ENCODE measurements at places on chromosomes 13 and 19. TPM values are rescaled to one million over a fixed set of nuclear protein-coding genes. Genes with fewer than 3 reads are reported as not detected.

DNA sequence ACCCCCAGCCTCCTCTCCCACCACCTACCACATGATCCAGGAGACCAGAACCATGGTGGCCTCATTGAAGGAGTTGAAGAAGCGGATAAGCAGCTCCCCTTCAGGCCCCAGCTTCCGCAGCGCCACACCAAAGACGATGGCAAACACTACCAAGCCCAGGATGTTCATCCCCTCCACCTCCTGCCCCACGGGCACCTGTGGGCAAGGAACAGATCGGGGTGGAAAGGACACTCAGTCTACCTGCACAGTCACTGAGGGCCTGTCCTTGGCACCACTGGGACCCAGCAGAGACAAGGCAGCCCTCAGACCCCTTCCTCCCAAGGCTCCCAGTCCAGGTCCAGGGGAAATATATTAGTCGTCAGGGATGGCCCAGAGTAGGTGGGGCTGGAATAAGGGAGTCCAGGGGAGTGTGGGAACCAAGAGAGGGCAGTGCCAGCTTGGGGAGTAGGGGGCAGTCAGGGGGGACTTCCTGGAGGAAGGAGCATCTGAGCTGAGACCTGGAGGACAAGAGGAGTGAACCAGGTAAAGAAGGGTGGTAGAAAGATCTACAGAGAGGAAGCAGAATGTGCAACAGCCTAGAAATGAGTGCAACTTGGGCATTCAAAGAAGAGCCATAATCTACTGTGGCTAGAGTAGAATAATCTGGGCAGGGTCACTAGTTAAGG, 5.9 kb downstream of the SLC1A5 start:
- H3K4me3 ChIP-seq: peak overlapping the region; percentile 92
- H3K36me3 ChIP-seq: peaks cover 79% of the 10 kb centered on the region
- H3K27me3 ChIP-seq: no peaks in the 10 kb centered on the region
- H3K4me1 ChIP-seq: peaks cover 32% of the 10 kb centered on the region

GRCh38 chr13:97371486-97372109, 62.4 kb upstream of the RAP2A start:
- H3K4me3 ChIP-seq: no peak overlapping the region
- DNase-seq: no peak
- peaks cover 13% of the 10 kb centered on the region for H3K36me3 ChIP-seq
- no peaks in the 10 kb centered on the region for H3K27me3 ChIP-seq

DNA sequence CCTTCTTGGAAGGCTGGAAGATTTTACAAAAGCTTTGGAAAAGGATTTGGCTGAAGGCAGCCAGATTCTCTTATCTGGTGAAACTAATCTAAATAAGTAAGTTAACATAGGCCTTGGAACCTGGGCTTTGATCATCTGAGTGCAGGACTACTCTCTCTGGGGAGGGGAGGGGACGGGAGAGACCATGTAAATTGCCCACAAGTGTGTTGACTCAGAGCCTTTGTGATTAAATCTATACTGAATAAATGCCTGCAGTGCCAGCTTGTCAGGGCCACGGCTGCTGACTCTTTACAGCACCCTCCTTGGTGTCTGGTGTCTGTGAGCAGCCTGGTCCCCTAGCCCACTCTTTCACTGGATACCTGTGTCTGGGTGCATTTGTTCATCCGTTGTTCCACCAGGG, 251.4 kb downstream of the ITGBL1 start:
- no peaks in the 10 kb centered on the region for H3K36me3 ChIP-seq
- DNase-seq: no peak
- H3K4me1 ChIP-seq: peaks cover 8% of the 10 kb centered on the region
- H3K27me3 ChIP-seq: peaks cover 26% of the 10 kb centered on the region
- no peak overlapping the region for H3K4me3 ChIP-seq

- no peak overlapping the region for H3K27ac ChIP-seq
- DNase-seq: no peak
- H3K27me3 ChIP-seq: no peaks in the 10 kb centered on the region
- H3K4me1 ChIP-seq: peaks cover 47% of the 10 kb centered on the region
Observed at GRCh38 chr13:40208517-40208916, 457.9 kb downstream of the FOXO1 start.

DNA sequence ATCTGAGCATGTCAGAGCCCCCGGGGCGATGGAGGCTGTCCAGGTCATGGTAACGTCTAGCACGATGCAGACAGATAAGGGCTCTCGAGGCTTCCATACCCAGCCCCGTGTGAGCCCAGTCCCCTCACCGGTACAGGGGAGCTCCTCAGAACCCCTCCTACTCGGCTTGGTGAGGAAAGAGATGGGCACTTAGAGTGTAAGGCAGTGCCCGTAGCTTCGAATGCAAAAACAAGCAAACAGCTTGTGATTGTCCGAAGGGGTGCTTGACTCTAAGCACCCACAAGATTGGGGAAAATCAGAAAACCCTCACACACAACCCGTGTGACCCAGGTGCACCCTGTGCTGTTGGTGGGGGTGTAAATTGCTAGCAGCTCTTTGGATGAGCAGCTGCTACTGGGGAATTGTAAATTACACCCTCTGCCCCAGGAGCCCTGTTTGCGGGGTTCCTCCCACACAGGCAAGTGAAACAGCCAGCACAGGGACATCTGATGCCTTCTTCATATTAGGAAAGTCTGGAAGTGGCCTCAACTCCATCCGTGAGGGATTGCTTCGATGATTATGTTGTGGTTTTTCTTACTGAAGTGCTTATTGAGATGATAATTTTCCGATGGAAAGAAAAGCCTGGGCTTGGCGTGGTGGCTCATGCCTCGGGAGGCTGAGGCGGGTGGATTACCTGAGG, 918 bp upstream of the PSPN start:
- H3K4me3 ChIP-seq: no peak overlapping the region
- H3K27ac ChIP-seq: no peak overlapping the region
- H3K4me1 ChIP-seq: peaks cover 8% of the 10 kb centered on the region
- H3K27me3 ChIP-seq: no peaks in the 10 kb centered on the region

GRCh38 chr13:73984949-73985691, 149.1 kb downstream of the KLF12 start:
- peaks cover 39% of the 10 kb centered on the region for H3K4me1 ChIP-seq
- peaks cover 17% of the 10 kb centered on the region for H3K36me3 ChIP-seq
- no peaks in the 10 kb centered on the region for H3K27me3 ChIP-seq

Gene APOC1
- 1.5 TPM for total RNA-seq

Gene POSTN
- not detected for total RNA-seq

GRCh38 chr13:54373211-54373610, 1344.6 kb downstream of the OLFM4 start:
- no peak for DNase-seq
- no peaks in the 10 kb centered on the region for H3K27me3 ChIP-seq
- H3K27ac ChIP-seq: no peak overlapping the region
- no peak overlapping the region for H3K4me3 ChIP-seq
- no peaks in the 10 kb centered on the region for H3K36me3 ChIP-seq

Gene ZNF333
- 7.1 TPM for total RNA-seq

- H3K36me3 ChIP-seq: peaks cover 46% of the 10 kb centered on the region
- H3K27me3 ChIP-seq: no peaks in the 10 kb centered on the region
- peak overlapping the region; percentile 98 for H3K4me3 ChIP-seq
- peaks cover 28% of the 10 kb centered on the region for H3K4me1 ChIP-seq
- DNase-seq: peak; percentile 72
Observed at GRCh38 chr19:12668932-12669269, 2.3 kb downstream of the WDR83 start.

DNA sequence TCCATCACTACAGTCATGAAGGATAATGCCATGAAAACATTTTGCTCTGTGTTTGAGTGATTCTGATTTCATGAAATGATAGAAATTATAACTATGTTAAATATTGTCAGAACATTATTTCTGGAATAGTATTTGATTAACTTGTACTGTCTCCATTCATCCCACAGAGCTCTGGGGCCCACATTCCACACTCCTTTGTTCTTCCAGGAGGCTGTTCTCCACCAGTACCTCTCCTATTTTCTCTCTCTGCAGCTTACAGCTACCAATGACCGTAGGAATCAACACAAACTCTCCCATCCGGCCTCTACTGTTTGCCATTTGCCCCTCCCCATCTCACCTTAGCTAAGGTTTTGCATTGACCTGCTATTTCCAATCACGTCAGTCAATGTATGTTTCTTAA, 240.9 kb downstream of the LMO7 start:
- peaks cover 8% of the 10 kb centered on the region for H3K4me1 ChIP-seq
- no peak for DNase-seq
- H3K27ac ChIP-seq: no peak overlapping the region
- H3K36me3 ChIP-seq: no peaks in the 10 kb centered on the region
- no peak overlapping the region for H3K4me3 ChIP-seq
- H3K27me3 ChIP-seq: peaks cover 16% of the 10 kb centered on the region

GRCh38 chr13:112007191-112007590, 59.8 kb upstream of the SOX1 start:
- H3K27me3 ChIP-seq: no peaks in the 10 kb centered on the region
- no peak for DNase-seq
- no peak overlapping the region for H3K4me3 ChIP-seq
- H3K36me3 ChIP-seq: no peaks in the 10 kb centered on the region
- no peak overlapping the region for H3K27ac ChIP-seq
- H3K4me1 ChIP-seq: no peaks in the 10 kb centered on the region

- H3K27me3 ChIP-seq: no peaks in the 10 kb centered on the region
- no peak overlapping the region for H3K4me3 ChIP-seq
Observed at GRCh38 chr13:37986811-37987210, 117.2 kb upstream of the TRPC4 start.

- no peak overlapping the region for H3K4me3 ChIP-seq
- peak; percentile 89 for DNase-seq
- no peaks in the 10 kb centered on the region for H3K27me3 ChIP-seq
- H3K27ac ChIP-seq: peak overlapping the region; percentile 81
- H3K36me3 ChIP-seq: peaks cover 16% of the 10 kb centered on the region
Observed at GRCh38 chr19:49469828-49470614, 4.0 kb upstream of the FLT3LG start.

DNA sequence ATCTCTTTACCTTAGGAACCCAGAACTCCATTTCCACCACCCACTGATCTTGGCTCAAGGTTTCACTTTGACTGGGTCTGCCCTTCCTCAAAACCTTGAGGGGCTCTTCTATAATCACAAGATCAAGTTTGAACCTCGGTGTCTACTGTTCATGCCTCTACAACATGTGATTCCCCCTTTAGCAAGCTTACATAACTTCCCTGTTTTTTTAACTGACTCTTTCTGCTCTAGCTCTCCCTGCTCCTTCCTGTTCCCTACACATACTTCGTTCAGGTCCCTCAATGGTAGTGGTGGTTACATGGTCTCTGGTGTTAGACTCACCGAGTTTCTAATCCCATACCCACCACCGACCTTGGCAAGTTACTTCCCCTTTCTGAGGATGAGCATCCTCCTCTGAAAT, 26.7 kb downstream of the CEACAM8 start:
- no peak overlapping the region for H3K4me3 ChIP-seq
- no peaks in the 10 kb centered on the region for H3K36me3 ChIP-seq
- H3K4me1 ChIP-seq: no peaks in the 10 kb centered on the region
- H3K27ac ChIP-seq: no peak overlapping the region
- DNase-seq: no peak
- peaks cover 17% of the 10 kb centered on the region for H3K27me3 ChIP-seq

DNA sequence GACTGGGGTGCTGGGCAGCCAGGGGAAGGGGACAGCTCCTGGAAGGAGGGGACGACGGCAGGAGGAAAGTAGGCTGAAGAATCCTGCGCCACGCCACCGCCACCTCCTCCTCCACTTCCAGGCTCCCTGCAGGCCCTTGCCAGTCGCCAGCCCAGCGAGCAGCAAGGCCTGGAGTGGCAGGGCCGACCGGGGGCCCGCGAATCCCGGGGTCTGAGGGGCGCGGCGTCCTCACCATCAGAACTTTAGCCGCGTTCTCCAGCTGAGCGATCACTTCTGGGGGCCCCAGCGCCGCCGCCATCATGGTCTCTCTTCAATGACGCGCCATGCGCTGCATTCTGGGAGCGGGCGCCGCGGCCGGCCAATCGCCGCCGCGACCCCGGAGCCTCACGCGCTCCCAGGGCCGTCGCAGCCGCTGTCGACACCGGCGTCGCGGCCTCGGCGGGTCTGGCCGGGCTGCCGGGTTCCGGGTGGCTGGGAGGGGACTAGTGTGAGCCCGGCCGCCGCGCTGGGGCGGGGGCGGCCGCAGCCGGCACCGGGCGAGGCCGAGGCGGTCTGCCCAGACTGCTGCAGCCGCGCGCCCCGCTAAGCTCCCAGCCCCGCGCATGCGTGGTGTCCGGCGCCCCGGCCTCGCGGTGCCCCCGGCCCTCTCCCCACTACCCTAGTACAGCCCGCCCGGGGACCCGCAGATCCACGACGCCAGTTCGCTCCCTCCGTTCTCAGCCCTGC, at the start of gene XPO4:
Gene XPO4, minus strand, starts transcription at position 309 of the 726 bp plus-strand sequence. Its CDS starts 8 bp downstream, at position 301.
- peak within 1 kb of the TSS; percentile 95 for H3K4me3 ChIP-seq
- DNase-seq: peak; percentile 87
- H3K4me1 ChIP-seq: peaks cover 28% of the 10 kb centered on the region

DNA sequence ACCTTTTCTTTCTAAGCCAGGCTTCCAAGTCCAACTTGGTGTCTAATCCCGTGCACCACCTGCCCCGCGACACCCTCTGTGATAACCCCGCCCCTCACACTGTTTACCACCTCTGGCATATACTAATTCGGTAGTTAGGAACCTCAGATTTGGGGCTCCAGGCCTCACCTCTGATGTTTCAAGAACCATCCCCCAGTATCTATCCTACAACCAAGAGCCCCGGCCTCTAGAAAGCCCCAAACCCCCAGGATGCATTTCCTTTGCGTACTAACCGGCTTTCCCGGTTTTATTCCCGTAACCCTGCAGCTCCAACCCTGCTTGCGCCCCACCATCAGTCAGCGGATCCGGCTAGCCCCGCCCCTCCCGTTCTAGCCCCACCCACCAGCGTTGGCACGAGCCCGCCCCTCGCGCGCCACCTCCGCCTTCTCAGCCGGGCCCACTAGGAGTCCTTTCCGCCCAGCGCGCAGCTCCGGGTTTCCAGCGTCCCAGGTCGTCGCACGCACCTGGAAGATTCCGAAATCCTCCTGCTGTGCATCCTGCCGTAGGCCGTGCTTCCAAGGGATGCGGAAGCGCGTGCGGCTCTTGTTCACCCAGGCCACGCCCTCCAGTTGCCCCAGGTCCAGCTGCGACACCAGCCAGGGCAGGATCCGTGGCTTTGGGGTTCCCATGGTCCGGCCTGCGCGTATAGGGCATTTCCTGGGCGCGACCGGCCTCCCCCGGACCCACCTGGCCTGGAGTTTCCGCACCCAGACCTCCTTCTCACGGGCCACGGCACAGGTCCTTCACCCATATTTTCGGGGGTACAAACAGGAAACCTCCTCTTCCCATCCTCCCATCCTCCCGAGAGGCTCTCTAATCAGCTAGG, 1.3 kb downstream of the IRF3 start:
- peaks cover 13% of the 10 kb centered on the region for H3K36me3 ChIP-seq
- peak overlapping the region; percentile 95 for H3K4me3 ChIP-seq
- H3K27ac ChIP-seq: peak overlapping the region; percentile 92
- peaks cover 27% of the 10 kb centered on the region for H3K4me1 ChIP-seq

Gene POMP
- total RNA-seq: 134 TPM

DNA sequence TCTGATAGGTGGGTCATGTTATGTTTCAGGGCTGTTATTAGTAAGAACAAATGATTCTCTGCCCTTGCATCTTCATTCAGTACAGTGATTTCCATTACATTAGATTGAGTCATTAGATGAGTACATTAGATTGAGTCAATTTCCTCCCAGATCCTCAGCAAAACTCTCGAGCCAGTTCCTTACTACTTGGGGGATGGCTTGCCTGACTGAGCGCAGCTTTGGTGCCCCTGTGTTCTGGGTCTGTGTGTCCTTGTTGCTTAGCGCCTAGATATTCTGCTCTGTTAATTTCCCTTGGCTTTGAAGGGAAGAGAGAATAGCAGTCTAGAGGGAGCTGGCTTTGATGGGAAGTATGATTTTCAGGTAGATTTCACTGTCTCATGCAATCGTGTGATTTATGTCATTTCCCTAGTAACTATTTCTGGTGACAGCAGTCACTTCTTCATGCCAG, 19.1 kb upstream of the SCEL start:
- no peak overlapping the region for H3K27ac ChIP-seq
- DNase-seq: no peak
- H3K4me1 ChIP-seq: peaks cover 10% of the 10 kb centered on the region
- no peaks in the 10 kb centered on the region for H3K27me3 ChIP-seq

Gene RUVBL2
- total RNA-seq: 189 TPM

Gene CGB7
- total RNA-seq: not detected
